Activated naive CD4-positive, alpha-beta T cell treated with anti-CD3 and anti-CD28 coated beads for 36 hours (primary cell): ENCODE measurements at places on chromosomes 2 and 18. TPM values are rescaled to one million over a fixed set of nuclear protein-coding genes. Genes with fewer than 3 reads are reported as not detected.

- no peaks in the 10 kb centered on the region for H3K36me3 ChIP-seq
- no peak overlapping the region for H3K4me3 ChIP-seq
- H3K27ac ChIP-seq = no peak overlapping the region
- H3K27me3 ChIP-seq = peaks cover 26% of the 10 kb centered on the region
- DNase-seq = peak; percentile 50
These were observed 107.6 kb upstream of the CYRIA start for GRCh38 chr2:16773080-16773713.

DNA sequence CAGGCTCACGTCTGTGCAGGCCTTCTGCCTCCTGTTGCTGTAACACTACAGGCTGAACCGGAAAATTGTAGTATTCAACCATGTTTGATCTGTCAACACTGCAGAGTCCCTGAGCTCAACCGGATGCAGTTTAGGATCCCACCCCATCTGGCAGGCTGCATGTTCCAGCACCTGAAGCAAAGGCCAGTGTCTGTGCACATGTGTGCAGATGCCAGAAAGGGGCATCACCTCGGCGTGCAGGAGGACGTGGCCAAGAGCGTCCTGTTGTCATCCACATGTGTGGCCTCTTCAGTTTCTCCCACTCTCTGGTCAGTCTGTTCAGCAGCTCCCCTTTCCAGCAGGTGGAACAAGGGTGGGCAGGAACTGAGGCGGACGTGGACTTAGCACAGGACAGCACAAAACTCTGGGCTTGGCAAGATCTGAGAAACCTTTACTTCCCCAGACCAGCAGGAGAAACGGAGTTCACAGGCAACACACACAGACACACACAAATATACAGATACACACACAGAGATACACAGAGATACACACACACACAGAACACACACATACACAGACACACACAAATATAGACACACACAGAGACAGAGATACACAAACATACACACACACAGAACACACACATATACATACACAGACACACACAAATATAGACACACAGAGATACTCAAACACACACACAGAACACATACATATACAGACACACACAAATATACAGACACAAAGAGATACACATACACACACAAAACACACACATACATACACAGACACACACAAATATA lies 111.3 kb downstream of the NDUFA10 start:
- no peak for DNase-seq
- H3K4me3 ChIP-seq = no peak overlapping the region
- peaks cover 14% of the 10 kb centered on the region for H3K4me1 ChIP-seq
- no peak overlapping the region for H3K27ac ChIP-seq
- no peaks in the 10 kb centered on the region for H3K27me3 ChIP-seq
- H3K36me3 ChIP-seq = peaks cover 2% of the 10 kb centered on the region

The ACADL gene
- total RNA-seq = not detected

DNA sequence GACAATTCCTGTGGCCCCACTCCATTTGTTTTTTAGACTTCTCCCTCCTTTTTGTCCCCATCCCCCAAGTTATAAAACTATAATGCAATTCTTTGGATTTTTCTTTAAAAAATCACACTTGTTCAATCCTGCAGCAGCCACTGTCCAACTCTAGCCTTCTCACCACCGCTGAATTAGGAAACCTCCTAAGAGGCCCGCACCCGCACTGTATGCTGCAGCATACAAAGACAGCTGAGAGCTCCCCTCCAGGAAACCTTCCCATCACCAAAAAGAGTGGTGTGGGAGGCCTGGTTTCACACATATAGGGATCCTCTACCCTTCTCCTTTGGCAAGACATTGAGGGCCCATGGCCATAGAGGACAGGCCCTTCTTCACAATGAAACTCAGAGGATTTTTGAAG lies 2.9 kb downstream of the PCGF1 start:
- H3K4me3 ChIP-seq = no peak overlapping the region
- H3K36me3 ChIP-seq = peaks cover 24% of the 10 kb centered on the region
- no peak for DNase-seq
- peaks cover 48% of the 10 kb centered on the region for H3K4me1 ChIP-seq
